Neural cell (in vitro differentiated cells): ENCODE measurements at places on chromosomes 11 and 22. TPM values are rescaled to one million over a fixed set of nuclear protein-coding genes. Genes with fewer than 3 reads are reported as not detected.

Gene ZBTB16
- polyA plus RNA-seq: 0.45 and 4.0 TPM in 2 replicates

Gene IGLL1
- not detected in 2 replicates for polyA plus RNA-seq

Gene SAA4
- 0.58 TPM in 1 of 2 replicates, not detected in the other for polyA plus RNA-seq

Gene CDKN1C
- polyA plus RNA-seq: 36.7 and 51.2 TPM in 2 replicates

Gene PRODH
- 0.08 and 0.31 TPM in 2 replicates for polyA plus RNA-seq

Gene ROBO3
- 12.8 and 25.3 TPM in 2 replicates for polyA plus RNA-seq

Gene MMP11
- polyA plus RNA-seq: 9.3 and 12.2 TPM in 2 replicates

Gene SYT7
- polyA plus RNA-seq: 14.0 and 21.8 TPM in 2 replicates

Gene TRMU
- 72.9 and 88.3 TPM in 2 replicates for polyA plus RNA-seq
